ENCODE measurements at places on chromosomes 13 and 19.
A peak's percentile ranks its signal among the peaks of the same experiment; 100 is the strongest.

GRCh38 chr13:26946684-26947343, 186.2 kb upstream of the GPR12 start:
- no peak for DNase-seq

- no peak for DNase-seq
Observed at GRCh38 chr13:114073881-114074612, 58.4 kb downstream of the RASA3 start.

DNA sequence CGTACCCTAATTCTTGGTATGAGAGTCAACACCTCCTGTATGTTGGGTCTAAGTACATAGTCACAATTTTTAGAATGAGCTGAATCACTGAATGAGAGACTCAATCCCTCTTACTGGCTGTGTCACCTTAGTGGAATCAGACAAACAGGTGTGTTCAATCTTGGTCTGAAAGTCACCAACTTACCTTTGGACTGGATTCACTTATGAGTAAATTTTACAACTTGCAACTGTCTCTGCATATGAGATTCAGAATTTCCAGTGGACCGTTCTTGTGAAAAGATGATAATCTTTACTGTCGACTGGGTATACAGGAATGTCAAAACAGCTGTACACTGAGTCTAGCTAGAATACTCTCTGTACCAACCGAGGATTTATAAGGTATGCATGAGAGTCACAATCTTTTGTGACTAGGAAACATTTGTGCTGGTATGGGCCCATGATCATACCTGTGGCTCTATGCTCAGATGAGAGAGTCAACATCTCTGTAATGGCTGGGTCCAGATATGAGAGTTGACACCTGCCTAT, 5.9 kb upstream of the ZNF91 start:
- no peak for DNase-seq

DNA sequence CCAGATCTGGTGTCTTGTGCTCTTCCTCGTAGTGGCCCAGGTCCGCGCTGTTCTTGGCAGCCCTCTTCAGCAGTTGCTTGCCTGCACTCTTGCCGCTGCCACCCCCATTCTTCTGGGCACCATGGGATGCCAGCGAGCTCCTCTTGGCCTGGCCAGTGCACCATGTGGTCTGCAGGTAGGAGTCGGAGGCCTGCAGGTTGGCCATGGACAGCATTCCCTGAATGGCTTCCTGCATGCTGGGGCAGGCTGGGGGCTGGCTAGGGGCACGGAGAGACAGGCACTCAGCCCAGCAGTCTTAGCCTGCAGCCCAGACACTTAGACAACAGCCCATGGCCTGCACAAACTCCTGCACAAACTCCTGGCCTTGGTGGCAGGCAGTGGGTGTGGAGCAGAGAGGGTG, 234.9 kb downstream of the TUBA3C start:
- DNase-seq: no peak

DNA sequence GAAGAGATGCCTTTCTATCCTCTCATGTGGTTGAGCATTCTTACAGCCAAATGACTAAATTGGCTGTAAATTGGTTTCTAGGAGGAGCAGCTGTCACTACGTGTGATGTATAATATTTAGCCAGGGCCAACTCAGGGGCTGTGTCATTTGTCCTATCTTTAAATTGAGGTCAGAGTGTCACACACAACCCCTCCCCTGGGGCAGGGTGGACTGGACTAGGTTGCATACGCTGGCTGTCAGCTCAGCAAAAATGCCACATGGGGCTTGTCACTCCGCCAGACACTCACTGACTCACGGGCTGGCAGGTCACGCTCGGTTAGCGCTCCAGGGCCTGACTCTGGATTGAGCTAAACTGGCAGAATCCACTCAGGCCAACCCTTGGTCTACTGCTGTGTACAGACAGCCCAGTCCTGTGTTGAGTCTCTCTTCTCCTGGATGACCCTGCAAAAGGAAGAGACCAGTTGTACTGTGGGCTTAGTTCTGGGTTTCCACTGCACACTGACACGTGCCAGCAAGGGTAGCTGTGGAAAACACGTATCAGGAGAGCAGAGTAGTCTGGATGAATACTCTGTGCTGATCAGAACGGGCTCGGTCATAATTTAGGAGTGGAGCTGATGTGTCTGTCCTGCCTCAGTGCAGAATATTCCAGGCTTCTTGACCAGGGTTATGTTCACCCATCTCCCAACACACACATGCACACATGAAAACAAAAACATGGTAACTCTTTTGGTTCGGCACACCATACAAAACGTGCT, 29.1 kb downstream of the SHISA2 start:
- DNase-seq: no peak

- DNase-seq: no peak
Observed at GRCh38 chr13:103287659-103288058, 221.4 kb upstream of the SLC10A2 start.

- no peak for DNase-seq
Observed at GRCh38 chr19:32358321-32358720, 12.9 kb downstream of the ZNF507 start.

DNA sequence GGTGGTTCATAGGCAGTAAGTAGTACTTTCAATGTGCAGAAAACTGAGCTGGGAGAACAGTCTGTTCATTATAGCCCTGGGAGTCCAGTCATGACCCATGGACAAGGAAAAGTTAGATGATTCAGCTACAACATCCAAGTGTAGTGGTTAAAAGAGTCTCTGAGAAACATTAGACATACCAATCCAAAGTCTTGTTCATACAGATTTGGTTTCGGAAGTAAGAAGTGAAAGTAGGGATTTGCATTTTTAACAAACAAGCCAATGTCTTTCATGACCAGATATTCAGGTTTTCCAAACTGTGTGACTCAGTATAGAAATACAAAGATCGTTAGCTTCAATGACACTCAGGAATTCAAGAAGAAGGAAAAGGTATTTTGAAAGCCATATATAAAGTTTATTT, 345.3 kb downstream of the SLITRK1 start:
- no peak for DNase-seq

GRCh38 chr13:106490569-106491321, 44.7 kb downstream of the EFNB2 start:
- DNase-seq: no peak

DNA sequence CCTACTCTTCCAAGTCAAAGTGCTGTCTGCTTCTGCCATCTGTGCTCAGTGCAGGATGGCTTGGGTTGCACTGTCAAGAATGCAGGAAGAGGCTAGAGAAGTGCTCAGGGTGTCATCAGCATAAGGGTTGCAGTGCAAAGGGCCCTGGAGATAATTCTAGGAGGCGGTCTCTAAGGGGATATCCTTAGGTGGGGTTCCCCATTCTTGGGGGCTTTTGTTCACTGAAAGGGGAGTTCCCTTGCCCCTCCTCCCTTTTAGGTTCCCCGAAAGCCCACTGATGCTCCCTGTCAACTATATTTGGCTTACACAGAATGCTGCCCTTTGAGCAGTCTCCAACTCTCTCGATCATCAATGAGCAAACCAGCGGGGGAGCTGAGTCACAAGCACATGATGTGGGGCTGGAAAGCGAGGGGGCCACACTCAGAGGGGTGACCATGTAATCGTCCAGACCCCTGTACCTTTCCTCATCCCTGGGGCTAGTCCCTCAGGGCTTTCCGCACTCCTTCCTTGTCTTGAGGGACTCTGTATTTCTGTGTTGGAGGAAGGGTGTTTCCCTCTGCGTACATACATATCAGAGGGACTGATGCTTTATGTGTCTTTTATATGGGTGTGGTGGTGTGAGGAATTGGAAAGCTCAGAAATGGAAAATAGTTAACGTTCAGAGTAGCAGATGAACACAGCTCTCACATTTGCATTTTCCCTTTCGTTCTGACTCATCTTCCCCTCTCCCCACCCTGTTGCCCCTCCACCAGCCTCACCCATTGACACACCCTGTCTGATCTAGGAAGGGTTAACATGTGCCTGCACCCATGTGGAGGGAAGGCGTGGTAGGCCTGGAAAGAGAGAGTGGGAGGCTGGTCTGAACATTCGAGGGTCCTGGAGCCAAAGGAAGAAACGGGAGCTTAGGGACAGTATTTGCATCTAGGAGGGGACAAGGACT, 6.7 kb downstream of the ZBTB32 start:
- DNase-seq: peak; percentile 65

- DNase-seq: peak; percentile 42
Observed at GRCh38 chr19:55809381-55810058, 22.3 kb downstream of the NLRP11 start.

DNA sequence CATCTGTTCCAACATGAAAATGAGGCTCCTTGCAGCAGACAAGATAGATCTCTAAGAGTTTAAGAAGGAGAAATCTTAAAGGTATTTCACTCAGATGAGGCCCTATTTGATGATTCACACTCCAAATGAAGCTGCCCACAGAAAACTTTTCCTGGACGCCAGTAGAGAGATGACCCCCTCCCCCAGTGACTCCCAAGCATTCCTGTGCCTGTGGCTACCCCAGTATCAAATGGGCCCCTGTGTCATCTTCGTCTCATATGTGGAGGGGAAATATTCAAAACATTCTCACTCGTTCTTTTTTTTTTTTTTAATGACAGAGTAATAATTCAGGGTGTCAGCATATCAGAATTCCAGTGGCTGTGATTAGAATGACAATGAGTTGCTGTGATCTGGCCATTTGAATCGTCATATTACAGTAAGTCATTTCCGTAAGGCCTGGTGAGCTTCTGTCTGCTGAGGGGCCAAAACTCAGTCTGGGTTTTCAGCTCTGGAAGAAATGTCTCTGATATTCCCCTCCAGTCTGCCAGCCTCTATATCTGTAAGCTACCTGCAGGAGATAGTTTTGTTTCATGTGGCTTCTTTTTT, 194.7 kb downstream of the URI1 start:
- DNase-seq: no peak

GRCh38 chr19:50210425-50210824, 7.0 kb downstream of the MYH14 start:
- no peak for DNase-seq

GRCh38 chr19:49556412-49557398, 23.7 kb downstream of the NOSIP start:
- peak; percentile 46 for DNase-seq

- DNase-seq: no peak
Observed at GRCh38 chr13:28637714-28638355, 21.1 kb upstream of the POMP start.

GRCh38 chr13:106230450-106230849, 305.0 kb downstream of the EFNB2 start:
- DNase-seq: no peak

DNA sequence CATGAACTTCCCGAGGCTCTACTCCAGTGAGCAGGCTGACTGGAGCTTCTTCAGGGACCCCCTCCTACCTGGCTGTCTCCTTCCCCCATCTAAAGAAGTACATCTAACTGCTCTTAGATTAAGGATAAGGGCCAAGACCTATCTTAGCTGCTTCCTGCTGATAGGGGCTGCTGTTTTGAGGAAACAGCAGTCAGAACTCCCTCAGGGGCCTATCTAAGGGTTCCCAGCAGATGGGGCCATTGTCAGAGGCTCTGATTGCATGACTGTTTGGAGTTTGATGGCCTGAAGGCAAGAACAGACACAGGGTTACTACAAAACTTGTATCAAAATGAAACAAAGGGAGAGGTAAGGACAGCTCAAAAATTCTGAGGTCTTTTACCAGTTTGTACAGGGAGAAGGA, 2636.9 kb upstream of the PCDH20 start:
- no peak for DNase-seq

DNA sequence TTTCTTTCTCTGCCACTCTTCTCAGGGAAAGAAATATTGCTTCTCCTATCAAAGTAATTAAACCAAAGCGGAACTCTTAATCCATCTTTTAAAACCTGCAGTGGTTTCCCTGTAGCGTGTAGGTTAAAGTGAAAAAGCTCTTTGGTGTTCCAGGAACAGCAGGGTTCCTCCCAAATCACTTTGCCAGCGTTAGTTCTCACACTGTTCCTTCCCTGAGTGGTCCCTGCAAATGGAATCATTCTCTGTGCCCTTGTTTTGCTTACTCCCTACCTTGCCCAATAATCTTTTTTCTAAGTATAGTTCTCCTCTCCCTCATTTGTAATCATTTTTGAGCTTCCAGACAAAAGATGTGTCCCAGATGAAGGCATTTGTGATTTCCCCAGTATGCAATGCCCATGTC, 207.5 kb downstream of the HS6ST3 start:
- DNase-seq: no peak

DNA sequence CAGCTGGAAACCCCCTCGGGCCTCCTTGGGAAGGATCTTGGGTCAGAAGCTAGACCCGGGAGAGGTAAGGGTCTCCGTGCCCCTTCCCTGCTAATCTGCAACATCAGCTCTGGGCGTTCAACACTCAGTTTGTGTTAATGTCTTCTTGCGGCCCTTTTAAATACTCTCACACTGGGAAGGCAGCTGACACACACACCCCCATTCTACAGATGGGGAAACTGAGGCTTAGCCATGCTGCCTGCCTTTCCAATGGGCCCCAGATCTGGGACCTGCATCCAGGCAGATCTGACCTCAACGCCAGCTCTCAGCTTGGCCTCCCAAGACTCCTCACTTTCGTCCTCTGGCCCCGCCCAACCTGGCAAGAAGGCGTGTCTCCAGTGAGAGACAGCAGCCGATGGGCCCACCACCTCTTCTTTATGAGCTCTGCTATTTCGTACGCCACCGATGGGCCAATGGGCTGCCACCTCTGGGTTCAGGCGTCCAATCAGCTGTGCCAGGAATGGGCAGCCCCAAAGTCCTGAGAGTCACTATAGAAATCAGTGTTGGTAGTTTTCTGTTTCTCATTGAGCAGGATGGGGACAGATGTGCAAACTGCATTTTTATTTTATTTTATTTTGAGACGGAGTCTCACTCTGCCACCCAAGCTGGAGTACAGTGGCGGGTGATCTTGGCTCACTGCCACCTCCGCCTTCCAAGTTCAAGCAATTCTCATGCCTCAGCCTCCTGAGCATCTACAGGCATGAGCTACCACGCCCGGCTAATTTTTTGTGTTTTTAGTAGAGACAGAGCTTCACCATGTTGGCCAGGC, 43.8 kb downstream of the DNM2 start:
- no peak for DNase-seq

DNA sequence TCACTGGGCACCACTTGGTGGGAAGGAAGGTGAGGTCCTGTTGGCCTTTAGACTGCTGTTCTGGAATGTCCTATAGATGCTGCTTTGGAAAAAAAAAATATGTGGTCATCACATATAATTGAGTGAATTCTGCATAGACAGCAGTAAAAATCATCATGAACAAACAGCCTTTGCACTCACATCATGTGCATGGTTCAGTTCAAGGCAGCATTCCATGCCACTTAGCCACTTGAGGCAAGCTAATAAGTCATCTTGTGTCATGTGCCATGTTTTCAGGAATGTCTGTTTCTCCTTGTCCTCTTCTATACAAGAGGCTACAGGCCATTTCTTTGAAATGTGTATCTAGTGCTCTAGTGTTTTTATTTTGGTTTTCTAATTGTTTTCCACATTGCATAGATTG, 43.9 kb upstream of the TSC22D1 start:
- no peak for DNase-seq

- no peak for DNase-seq
Observed at GRCh38 chr19:46980761-46981160, 38.9 kb upstream of the NPAS1 start.
